ENCODE measurements at places on chromosomes 6 and 20.

- no peak for DNase-seq
Observed at GRCh38 chr6:42777126-42777822, 4.6 kb upstream of the BICRAL start.

DNA sequence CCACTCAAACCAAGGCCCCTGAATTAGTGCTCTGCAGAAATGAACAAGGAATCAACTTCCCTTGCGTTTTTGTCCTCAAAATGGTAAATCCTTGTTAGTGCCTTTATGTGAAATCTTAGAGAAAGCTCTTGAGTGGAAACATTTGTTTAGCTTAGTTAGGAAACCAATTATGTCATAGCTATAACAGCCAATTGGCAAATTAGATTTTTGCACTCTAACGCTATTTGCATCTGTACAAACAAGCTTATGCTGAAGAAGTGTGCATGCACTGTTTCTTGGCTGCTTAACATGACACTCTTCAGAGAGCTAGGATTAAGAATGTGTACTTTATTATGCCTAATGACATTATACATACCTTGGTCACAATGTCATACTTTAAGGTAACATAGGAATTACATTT lies 622.6 kb upstream of the SLC35B3 start:
- DNase-seq = no peak

DNA sequence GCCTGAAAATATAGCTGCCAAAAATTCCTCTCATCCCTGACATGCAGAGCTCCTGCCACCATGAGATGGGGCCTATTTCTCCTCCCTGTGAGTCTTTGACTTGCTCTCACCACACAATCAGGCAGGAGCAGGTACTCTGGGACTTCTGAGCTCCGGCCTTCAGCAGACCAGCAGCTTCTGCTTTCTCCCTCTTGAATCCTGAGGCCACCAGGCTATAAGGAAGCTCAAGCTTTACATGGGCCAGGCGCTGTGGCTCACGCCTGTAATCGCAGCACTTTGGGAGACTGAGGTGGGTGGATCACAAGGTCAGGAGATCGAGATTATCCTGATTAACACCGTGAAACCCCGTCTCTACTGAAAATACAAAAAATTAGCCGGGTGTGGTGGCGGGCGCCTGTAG lies 238.7 kb upstream of the RREB1 start:
- no peak for DNase-seq

DNA sequence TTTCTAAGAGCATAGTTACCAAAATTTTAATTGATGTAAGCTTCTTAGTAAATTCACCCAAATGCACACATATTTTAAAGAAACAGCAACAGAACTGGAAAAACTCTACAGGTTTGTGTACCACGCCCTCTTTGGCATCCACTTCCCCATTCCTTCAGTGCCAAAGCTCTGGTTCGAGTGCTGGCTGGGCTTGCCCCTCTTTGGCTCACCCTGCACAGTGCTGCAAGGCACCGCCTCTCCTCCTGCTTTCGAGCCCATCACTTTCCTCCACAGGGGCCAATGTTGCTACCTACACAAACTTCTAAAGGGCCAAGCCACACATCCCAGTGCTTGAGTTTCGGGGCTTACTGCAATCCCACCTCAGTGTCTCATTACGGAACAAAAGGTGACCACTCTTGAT lies 9.6 kb downstream of the LRP11 start:
- no peak for DNase-seq

DNA sequence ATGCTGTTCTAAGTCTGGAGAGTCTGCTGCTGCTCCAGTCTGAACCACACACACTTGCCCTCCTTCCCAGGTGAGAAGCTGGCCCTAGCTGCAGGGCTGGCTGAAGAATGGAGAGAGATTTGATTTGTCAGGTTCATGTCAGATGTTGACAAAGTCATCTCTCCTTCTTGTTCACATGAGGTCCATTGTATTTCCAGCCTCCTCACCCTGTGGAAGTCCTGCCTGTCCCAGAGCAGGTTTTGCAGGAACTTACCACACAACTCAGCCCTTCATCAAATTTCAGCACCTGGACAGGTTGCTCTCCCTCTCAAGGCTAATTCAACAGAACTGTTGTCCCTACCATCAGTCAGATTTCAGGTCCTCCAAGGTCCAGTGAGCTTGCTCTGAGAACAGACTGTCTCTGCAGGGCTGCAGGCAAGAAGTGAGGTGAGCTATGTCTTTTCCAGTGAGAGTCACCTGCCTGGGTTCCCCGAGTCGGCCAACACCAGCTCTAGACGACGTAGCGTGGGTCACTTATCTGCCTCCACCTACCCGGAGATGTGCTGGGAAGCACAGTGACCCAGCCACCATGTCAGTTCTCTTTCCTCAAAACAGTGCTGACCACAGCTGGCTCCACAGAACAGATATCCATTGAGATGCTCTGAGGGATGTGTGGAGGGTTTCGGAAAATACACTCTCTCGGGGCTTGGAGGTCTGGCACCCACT lies 58.0 kb upstream of the CD93 start:
- no peak for DNase-seq

DNA sequence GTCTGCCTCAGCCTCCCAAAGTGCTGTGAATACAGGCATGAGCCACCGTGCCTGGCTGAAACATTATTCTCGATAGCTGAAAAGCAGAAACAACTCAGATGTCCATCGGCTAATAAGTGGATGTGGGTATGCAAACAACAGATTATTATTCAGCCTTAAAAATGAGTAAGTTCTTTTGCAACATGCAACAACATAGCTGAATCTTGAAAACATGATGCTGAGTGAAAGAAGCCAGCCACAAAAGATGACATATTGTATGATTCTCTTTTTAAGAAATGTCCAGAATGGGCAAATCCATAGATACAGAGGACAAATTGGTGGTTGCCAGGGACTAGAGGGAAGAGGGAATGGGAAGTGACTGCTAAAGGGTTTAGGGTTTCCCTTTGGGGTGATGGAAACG lies 61.7 kb downstream of the RIOK1 start:
- no peak for DNase-seq

DNA sequence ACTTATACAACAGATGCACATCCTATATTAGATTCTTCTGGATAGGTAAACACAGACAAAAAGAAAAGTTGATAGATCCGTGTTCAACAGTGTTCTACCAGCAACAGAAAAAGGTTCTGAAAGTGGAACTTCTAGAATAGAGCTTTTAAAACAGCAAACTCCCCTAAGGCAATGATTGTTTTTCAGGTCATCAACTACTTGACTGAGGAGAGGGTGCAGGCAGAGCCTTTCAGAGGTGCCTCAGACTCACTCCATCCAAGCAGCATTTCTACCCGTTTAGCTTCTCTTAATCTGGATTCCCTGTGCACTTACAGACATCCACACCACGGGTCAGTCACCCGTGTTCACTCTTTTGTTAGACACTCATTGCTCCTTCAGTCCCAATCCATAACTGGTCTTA lies 28.9 kb downstream of the FYN start:
- DNase-seq = no peak

DNA sequence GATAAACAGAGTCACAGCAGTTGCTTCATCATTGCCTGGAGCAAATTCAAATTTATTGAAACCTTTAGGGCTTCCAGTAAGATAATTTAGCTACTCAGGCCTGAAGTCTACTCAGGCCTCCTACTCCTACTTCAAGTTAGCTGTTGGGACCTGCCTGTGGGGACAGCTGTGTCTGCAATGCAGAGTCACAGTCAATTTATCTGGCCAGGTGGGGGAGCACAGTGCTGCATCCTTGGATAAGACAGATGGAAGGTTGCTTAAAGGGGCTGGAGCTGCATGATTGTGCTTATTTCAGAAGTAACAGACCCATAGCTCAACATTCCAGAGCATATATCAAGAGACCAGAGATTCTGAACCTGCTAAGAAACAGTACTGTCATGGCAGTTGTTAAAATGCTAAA lies 932.1 kb downstream of the QKI start:
- no peak for DNase-seq

DNA sequence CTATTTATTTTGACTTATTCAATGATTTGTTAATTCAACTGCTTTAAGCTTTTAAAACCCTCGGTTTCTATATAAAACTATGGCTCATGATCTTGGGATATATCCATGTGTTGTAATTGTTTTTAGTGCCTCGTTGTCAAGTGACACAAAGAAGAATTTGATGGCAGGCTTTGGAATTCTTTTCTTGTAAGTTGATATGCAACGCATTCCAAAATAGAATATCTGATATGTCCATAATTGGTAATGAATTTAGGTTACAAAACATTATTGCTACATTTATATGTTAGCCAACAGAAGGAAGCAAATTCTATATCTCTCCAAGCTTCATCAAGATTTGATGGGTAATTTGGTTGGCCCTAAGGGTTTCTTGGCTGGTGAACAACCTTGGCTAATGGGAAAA lies 220.4 kb upstream of the RIMS1 start:
- DNase-seq = no peak

DNA sequence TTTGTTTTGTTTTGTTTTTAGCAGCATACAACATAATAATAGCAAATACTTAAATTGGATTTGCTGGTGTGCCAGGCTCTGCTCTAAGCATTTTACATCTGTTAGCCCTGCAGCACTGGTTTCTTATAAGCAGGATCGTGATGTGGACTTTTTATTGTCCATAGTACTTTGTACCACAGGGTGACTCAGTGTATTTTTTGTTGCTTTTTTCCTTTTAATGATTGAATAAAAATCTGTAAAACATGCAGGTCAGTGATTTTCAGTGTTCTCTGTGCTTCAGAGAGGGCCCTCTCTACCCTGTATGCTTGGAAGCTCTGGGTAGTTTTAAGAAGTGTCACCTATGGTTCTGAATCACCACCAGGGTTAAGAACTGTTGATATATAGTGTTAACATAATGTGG lies 4.0 kb downstream of the NT5DC1 start:
- DNase-seq = no peak

DNA sequence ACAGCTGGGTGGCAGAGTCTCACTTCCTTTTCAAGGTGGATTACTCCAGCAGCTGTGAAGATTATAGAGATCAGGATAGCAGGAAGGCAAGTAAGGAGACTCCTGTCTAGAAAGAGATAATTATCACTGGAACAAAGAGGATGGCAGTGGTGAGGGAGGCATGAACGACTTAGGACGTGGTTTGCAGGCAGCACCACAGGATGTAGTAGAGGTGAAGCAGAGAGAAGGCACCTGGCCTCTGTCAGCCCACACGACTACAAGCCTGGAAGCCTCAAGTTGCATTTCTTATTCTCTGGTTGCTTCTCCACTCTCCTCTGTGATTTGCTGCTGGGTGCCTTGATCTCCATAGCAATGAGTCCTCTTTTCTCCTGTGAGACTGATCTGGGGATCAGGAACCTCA lies 62.7 kb downstream of the TSHZ2 start:
- no peak for DNase-seq

DNA sequence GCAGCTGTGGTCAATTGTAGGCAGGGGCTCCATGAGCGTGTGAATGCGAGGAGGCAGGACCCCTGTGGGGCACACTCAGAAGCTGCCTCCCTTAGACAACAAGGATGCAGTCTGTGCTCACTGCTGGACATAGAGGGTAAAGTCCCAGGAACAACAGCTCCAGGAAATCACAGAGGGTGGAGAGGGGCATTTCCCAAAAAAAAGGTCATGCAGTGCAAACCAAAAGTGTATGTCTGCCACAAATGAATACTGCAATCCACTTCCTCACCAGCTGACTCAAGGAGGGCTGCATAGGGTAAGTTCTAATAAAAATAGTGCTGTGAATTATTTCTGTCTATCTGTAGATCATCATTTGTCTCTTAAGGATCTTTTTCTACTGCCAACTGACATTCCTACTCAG lies 95.8 kb downstream of the RNF182 start:
- no peak for DNase-seq

- DNase-seq = no peak
Observed at GRCh38 chr20:43765916-43766315, 39.1 kb upstream of the GTSF1L start.

GRCh38 chr20:58722877-58723627 lies 30.5 kb downstream of the NPEPL1 start:
- no peak for DNase-seq

DNA sequence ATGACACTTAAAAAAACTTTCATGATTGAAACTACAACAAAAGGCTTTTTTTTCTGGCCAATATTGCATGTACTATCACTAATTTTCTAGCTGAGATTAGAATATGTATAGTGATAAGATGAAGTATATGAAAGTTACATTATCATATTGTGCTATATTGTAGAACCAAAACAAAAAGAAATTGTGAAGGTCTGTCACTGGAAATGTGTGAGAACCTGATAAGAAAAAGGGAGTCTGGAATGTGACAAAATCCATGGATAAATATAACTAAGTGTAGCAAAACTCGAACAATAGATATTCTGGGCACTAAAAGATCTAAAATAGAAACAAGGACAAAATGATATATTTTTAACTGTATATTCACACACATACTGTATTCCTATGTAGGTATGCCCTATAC lies 36.7 kb upstream of the FAM135A start:
- DNase-seq = no peak

GRCh38 chr20:14853079-14853478 lies 515.7 kb upstream of the FLRT3 start:
- DNase-seq = no peak

GRCh38 chr6:50709366-50709734 lies 4.0 kb upstream of the TFAP2D start:
- no peak for DNase-seq

DNA sequence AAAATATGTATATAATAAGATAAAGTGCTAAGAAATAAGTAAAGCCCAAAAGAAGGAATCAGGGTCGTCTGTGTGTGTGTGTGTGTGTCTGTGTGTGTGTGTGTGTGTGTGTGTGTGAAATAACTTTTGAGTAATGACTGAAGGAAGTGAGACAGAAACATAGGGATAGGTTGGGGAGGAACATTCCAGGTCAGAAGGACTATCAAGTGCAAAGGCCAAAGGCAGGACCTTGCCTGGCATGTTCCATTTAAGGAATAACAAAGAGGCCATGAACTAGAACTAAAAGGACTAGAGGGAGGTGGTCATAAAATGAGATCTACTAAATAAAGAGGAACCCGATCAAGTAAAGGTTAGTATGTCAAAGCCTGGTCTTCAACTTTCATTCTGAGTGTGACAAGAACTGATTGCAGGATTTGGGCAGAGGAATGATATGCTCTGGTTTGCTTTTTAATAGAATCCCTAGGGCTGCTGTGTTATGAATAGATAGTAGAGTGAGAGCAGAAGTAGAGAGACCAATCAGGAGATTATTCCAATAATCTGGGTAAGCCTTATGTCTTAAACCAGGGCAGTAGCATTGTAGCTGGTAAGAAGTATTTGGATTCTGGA lies 6.9 kb downstream of the ENPP3 start:
- no peak for DNase-seq

- DNase-seq = no peak
Observed at GRCh38 chr6:141141870-141142269, 990.9 kb upstream of the GJE1 start.

DNA sequence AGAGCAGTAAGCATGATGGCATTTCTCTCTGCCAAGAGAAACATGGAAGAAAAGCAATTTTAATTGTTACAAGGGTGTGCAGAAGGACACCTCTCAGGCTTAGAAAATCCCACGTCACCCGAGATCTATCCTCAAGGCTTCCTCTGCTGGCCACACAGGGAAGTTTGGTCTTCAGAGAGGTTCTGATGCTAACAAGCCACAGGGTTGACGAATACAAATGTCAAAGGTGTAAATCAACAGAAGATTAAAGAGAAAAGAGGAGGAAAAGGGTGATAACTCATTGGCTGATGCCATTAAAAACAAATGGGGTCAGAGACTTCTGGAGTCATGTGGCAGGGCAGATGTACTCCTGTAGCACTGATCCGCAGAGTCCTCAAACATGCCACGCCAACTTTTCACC lies 33.6 kb upstream of the SPDEF start:
- no peak for DNase-seq

- DNase-seq = no peak
Observed at GRCh38 chr6:15708231-15708630, 45.4 kb upstream of the DTNBP1 start.

- DNase-seq = no peak
Observed at GRCh38 chr6:18039481-18039880, 52.0 kb upstream of the KIF13A start.
